Myocyte (in vitro differentiated cells): ENCODE measurements at places on chromosomes 12 and 14. TPM values are rescaled to one million over a fixed set of nuclear protein-coding genes. Genes with fewer than 3 reads are reported as not detected.

The C12orf54 gene
- not detected in 2 replicates for total RNA-seq

The POTEM gene
- total RNA-seq: not detected in 2 replicates

The KRT5 gene
- total RNA-seq: 2.8 and 3.3 TPM in 2 replicates

The KRT75 gene
- not detected in 2 replicates for total RNA-seq

The TNS2 gene
- total RNA-seq: 43.8 and 59.8 TPM in 2 replicates

The USP44 gene
- 0.05 TPM in 1 of 2 replicates, not detected in the other for total RNA-seq

The EML1 gene
- 20.8 and 24.1 TPM in 2 replicates for total RNA-seq

The MTRFR gene
- total RNA-seq: 7.5 and 8.7 TPM in 2 replicates

The WNT1 gene
- not detected in 2 replicates for total RNA-seq

The FSCB gene
- total RNA-seq: not detected in 2 replicates

The RNASE7 gene
- total RNA-seq: 0.16 TPM in 1 of 2 replicates, not detected in the other

The SLC25A47 gene
- total RNA-seq: not detected in 2 replicates

The IL22 gene
- total RNA-seq: not detected in 2 replicates

The DCAF4 gene
- 19.8 and 23.2 TPM in 2 replicates for total RNA-seq

The KCNC2 gene
- total RNA-seq: not detected in 2 replicates

The CCNK gene
- 18.6 and 20.8 TPM in 2 replicates for total RNA-seq

The SMCO3 gene
- total RNA-seq: not detected in 2 replicates

The RDH11 gene
- total RNA-seq: 79.9 and 105 TPM in 2 replicates

The PTPRB gene
- total RNA-seq: 2.0 and 2.3 TPM in 2 replicates

The HOXC10 gene
- 3.7 and 4.0 TPM in 2 replicates for total RNA-seq

The TDRD9 gene
- 0.56 and 5.5 TPM in 2 replicates for total RNA-seq

The PTPRQ gene
- total RNA-seq: 0.47 and 0.72 TPM in 2 replicates

The TGFB3 gene
- 30.6 and 44.6 TPM in 2 replicates for total RNA-seq

The LEMD3 gene
- 19.8 and 27.9 TPM in 2 replicates for total RNA-seq

The LMNTD1 gene
- not detected in 2 replicates for total RNA-seq

The ZDHHC22 gene
- 0.40 and 1.0 TPM in 2 replicates for total RNA-seq
